Stimulated activated CD4-positive, alpha-beta T cell treated with anti-CD3 and anti-CD28 coated beads, Interleukin-4, amount 100 ng/mL, for 4 hours (primary cell): ENCODE measurements at places on chromosomes 1 and 21.

DNA sequence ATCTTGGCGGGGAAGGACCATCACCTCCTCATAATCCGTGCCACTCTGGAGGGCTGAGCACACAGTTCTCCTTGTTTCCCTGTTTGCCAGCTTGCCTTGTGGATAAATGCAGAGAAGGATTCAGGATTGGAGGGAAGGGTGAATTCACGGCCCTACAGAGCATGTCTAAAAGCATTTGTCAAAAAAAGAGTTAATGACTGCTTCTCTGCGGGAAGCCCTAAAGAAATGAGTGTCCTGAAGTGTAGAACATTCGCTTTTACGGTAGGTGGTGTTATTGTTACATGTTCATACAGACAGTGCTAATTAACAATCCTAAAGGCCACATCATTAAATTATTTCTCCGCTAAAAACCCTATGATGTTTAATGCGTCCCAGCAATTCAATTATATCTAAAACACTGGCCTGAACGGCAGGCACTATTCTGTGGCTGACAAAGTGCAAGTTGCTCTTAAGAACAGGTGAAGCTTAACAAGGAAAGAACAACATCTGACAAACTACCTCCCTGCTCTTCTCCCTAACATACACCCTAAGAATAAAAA lies 112.3 kb upstream of the NFIA start:
- DNase-seq = no peak

GRCh38 chr1:67217417-67217816 lies 51.2 kb downstream of the IL23R start:
- DNase-seq = no peak

- no peak for DNase-seq
Measured at GRCh38 chr1:79791488-79792218, 785.1 kb upstream of the ADGRL4 start.

GRCh38 chr1:182293119-182293589 lies 98.4 kb downstream of the GLUL start:
- no peak for DNase-seq

GRCh38 chr1:244760471-244760870 lies 75.0 kb upstream of the COX20 start:
- DNase-seq = no peak

- DNase-seq = no peak
Measured at GRCh38 chr1:119133987-119134386, 6.5 kb downstream of the WARS2 start.

DNA sequence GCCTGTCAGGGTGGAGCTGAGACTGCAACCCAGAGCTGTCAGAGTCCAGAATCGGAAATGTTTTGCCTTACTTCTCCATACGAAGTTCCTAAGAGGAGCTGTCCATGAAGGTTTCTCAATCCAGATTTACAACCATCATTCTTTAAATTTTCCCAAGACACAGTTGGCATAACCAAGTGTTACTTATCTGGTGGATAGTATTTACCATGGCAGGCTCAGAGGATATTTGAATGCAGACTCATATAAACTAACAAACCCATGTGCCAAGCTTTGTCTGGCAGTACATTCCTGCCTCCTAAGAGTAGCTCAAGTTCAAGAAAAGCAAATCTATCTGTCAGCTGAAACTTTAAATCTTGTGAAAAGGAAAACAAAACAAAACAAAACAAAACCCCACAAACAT lies 267.9 kb downstream of the ZNF326 start:
- no peak for DNase-seq

GRCh38 chr1:243363832-243364231 lies 108.0 kb downstream of the SDCCAG8 start:
- no peak for DNase-seq

- no peak for DNase-seq
Measured at GRCh38 chr1:2031546-2032540, 12.7 kb downstream of the GABRD start.

DNA sequence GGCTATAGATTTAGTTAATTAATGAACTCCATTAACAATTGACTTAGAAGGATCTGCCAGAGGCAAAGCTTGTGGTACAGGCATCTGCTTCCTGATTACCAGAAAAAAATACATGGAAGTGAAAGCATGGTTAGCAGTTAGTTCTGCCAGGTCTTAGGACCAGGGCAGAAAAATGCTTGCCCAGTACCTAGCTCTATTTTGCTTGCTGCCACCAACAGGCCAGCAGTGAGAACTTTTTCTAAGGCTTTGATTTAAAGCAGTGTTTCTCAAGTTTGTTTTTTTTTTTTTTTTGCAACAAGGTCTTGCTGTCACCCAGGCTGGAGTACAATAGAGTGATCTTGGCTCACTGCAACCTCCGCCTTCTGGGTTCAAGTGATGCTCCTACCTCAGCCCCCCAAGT lies 16.4 kb upstream of the MTF1 start:
- DNase-seq = no peak

- DNase-seq = no peak
Measured at GRCh38 chr1:160521554-160521953, 1.5 kb downstream of the SLAMF6 start.

GRCh38 chr21:37546299-37546908 lies 179.8 kb downstream of the DYRK1A start:
- no peak for DNase-seq

- DNase-seq = no peak
Measured at GRCh38 chr1:209428241-209428921, 155.1 kb upstream of the CAMK1G start.

DNA sequence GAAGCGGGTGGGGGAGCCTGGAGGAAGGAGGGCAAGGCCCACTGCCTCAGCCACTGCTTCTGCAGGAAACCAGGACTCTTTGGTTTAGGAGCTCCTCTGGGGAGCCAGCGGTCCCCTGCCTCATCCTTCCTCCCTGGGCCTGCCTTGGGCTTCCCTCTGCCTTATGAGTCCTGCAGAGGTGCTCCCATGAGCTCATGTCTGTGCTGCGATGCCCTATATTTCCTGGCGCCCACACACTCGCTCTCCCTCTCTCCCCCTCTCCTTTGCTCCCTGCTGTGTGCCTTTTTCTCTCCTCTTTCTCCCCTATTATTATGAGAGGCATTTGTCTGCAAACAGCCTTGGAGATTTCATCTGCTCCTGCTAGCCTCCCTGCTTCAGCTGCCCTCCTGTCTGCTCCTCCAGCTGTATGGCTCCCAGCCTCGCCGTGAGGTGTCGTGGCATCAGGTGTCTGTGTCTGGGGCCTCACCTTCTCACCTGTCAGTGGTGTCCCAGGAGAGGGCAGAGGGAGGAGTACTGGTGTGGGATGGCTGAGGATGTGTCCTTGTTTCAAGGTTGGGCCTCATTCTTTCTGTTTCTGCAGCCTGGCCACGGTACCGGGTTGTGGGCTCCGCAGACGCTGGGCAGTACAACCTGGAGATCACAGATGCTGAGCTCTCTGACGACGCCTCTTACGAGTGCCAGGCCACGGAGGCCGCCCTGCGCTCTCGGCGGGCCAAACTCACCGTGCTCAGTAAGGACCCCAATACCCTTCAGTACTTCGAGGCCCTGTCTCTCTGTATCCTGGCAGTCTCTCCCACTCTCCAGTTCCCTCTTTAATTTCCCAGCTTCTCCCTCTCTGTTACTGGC lies 84.2 kb downstream of the KIRREL1 start:
- DNase-seq = no peak

DNA sequence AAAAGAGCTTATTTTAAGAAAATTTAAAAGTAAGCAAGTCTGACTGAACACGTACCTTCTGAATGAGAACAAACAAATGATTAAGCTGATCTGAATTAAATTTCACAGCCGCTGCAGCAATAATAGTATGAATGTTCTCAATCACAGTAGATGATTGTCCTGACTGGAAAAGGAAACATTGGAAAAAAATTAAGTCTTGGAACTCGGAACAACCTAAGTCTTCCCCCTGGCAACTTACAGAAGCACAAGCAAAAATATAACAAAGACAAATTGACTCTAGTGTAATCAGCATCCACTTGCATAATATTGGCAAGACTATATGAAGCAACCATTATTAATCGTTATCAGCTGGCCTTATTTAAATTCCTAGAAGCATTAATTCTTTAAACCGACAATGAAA lies 60.5 kb downstream of the USP24 start:
- no peak for DNase-seq

GRCh38 chr1:43329995-43330751 lies 7.4 kb upstream of the MPL start:
- peak; percentile 53 for DNase-seq

DNA sequence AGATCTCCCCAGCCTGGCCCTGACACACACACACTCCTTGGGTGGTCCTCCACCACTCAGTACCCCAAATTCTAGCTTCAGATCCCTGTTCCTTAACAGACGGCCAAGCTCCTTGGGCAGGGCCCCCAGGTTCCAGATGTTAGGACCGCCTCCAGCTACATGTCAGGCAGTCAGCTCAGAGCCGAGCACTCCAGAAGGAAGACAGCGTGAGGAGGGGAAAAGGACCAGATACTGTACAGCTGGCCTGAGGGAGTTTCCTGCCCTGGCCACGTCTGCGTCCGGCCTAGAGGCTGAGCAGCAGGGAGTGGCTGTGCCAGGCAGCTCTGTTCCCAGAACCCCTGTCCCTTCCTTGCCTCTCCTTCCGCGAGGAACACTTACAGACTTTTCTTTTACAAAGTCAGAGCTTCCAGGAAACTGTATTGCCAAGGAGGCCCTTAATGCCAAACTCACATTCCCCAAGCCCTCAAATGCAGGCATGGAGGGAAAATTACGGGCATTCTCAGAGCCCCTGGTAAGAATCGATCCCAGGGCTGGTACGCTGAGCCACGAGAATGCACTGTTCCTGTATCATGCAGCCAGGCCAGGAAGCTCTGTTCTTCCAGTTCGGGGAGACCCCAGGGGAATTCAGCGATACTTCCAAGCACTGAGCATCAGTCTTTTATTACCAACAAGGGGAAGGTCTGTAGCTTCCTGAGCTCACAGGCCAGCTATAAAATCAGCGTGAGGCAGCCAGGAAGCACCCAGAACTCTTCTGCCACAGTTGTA lies 45.2 kb upstream of the CNTN2 start:
- no peak for DNase-seq

DNA sequence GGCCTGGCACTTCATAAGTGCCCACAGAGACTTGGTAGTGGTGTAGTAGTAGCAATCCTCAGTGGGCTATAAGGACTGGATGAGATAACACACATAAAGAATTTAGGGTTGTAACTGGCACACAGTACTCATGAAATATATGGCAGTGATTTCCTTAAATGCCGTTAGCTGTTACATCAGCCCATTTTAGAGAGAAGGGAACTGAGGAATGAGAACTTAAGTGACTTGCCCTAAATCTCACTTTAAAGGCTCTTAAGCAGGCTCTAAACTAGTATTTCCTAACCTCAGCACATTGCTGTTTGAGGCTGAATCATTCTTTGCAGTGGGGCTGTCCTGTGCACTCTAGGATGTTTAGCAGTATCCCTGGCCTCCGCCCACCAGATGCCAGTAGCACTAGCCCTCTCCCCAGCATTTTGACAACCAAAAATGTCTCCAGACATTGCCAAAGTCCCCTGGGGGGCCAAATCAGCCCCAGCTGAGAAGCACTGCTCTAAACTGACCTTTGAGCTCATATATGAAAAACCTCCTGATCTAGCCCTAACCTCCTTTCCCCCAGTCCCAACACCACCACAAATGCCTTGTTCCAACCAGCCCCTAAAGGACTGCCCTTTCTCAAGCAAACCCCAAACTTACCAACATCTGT lies 11.6 kb downstream of the CAMK2N1 start:
- DNase-seq = no peak

DNA sequence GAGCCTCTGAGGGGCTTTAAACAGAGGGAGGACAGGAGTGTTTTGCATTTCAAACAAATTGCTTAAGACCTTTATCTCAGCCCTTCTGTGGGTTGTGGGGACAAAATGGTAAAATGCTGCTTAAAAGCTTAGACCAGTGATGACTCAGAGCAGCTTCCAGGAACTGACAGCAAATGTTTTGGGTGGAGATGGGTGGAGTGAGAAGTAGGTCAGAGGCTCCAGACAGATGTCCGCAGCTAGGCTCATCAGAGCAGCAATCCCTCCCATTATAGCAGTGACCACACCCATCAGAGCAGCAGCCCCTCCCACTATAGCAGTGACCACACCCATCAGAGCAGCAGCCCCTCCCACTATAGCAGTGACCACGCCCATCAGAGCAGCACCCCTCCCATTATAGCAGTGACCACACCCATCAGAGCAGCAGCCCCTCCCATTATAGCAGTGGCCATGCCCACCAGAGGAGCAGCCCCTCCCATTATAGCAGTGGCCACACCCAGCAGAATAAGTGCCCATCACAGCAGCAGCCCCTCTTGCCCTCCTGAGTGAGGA lies 532.2 kb downstream of the MATN1 start:
- DNase-seq = no peak

- no peak for DNase-seq
Measured at GRCh38 chr1:85544689-85545215, 35.8 kb upstream of the CCN1 start.

GRCh38 chr1:94438692-94439276 lies 20.6 kb downstream of the ABCD3 start:
- DNase-seq = no peak

DNA sequence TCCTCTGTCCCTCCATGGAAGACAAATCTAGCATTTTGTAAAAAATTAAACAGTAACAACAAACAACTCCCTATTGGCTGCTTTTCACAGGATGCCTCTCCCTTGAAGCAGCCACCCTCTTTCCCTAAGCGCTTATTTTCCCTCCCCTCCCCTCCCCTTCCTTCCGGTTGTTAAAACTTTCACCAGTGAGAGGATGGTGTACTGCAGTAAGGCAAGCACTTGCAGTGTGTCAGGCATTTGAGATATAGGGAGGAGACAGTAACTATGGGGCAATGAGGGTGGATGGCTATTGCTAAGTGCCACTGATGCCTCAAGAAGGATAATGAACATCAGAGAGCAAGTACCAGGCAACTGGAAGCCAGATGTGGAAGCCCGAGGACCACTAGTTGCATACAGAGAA lies 19.1 kb upstream of the KIAA1614 start:
- no peak for DNase-seq

GRCh38 chr1:65948609-65949229 lies 156.0 kb downstream of the PDE4B start:
- DNase-seq = no peak

GRCh38 chr21:18350216-18350615 lies 53.4 kb downstream of the TMPRSS15 start:
- no peak for DNase-seq

DNA sequence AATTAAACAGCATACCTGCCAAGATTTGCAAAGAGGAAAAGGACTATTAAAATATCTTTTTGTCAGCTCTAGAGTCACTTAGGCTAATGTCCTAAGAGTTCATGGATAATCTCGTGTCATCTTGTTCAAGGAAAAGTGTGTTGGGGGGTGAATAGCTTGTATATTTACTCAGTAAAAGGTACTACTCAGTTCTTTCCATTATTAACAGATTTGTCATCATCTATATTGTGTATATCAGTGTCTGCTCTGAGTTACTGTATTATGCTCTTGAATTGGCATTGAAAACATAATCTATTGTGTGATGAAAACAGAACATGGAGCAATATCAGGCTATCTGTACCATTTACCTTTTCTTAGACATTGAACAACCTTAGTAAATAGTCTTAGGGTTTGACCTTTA lies 41.9 kb downstream of the SMG7 start:
- no peak for DNase-seq
